ENCODE measurements at places on chromosomes 7 and 10.

- no peak for DNase-seq
Measured at GRCh38 chr7:22784346-22784745, 38.3 kb downstream of the TOMM7 start.

DNA sequence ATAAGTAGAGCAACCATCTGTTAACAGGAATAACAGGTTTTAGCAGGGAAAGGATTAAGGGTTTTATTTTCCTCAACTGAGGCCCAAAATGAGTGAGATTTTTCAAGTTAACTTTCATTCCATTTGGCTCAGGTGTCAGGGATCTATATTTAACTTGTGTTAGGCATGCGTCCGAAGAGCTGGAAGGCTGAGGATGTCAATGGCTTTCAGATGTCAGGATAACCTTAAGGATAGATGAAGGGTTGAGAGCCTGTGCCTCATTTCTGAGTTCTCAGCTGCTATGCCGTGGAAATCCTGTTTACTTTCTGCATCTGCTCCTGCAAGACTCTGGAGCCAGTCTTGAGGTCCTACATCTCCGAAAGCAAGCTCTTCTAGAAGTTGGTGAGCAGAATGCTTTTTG is 36.4 kb upstream of the CD36 start:
- no peak for DNase-seq

DNA sequence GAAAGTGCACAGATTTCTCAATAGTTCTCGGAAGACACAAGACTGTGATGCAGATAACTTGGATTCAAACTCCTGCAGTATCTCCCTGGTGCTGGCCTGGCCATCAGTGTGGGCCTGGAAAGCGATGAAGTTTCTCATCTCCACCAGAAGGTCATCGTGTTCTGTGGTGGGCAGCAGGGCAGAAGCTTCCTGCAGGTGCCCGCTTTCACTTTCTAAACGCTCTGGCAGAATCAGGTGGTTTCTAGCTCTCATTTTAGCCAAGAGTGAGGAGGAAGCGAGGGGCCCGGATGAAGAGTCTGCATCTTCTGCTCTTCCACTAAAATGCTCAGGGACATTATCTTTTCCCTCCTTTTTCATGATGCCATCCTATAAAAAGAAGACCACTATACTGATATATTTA is 63.0 kb upstream of the DRGX start:
- no peak for DNase-seq

DNA sequence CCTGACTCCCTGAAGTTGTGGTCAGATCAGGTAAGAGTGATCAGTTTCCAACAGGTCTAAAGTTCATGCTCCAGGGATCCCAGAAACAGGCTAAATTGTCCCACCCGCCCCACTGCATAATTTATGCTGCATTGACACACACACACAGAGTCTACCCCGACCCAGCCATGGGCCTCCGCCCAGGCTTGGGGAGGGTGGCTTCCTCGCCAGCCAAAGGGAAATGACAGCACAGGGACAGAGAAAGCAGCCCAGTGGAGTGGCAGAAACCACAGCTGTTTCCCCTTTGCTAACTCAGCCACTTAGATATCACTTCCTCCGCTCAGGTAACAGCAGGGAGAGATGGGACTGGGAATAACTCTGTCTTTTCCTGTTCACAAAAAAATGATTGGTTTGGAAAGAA is 9.4 kb downstream of the SH3PXD2A start:
- DNase-seq, result peak; percentile 62

- DNase-seq, result no peak
Measured at GRCh38 chr10:96921655-96922054, 89.6 kb downstream of the LCOR start.

DNA sequence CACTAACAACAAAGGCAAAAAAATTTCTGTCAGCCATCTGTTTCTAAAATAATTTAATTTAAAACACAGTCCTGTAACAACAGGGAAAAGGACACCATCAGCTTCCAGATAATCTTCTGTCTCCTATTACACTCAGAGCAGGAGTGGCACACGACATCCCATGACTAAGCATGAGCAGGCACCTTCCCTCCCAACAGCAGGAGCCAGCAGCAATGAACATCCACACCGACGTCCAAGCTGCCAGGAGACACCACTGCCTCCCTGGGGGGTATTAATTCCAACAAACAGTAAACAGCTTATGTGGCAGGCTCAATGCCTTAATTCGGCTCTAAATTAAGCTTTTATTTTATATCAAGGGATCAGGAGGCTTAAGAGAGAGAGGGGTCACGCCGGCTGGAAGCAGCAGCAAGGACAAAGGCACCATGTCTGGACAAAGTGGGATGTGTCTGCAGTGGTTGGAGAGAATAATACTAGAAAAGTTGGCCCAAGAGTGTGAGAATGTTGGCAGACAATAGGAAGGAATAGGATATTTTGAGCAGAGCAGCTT is 45.7 kb downstream of the KIAA1549 start:
- peak; percentile 72 for DNase-seq

DNA sequence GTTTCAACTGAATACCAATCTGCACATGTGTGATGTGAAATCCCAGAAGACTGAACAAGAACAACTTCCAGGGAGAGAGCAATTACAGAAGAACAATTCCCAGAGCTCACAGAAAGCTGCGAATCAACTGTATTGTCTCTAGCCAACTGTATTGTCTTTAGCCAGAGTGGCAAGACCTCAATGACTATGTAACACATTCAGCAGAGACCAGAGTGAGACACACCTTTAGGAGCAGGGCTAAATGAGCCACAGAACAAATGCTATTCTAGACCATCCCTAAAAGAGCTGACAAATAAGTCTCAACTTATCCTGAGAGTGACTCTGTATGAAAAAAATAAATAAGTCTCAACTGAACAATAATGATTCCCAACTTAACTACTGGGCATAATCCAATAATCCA is 72.0 kb downstream of the KMT2C start:
- DNase-seq, result no peak

DNA sequence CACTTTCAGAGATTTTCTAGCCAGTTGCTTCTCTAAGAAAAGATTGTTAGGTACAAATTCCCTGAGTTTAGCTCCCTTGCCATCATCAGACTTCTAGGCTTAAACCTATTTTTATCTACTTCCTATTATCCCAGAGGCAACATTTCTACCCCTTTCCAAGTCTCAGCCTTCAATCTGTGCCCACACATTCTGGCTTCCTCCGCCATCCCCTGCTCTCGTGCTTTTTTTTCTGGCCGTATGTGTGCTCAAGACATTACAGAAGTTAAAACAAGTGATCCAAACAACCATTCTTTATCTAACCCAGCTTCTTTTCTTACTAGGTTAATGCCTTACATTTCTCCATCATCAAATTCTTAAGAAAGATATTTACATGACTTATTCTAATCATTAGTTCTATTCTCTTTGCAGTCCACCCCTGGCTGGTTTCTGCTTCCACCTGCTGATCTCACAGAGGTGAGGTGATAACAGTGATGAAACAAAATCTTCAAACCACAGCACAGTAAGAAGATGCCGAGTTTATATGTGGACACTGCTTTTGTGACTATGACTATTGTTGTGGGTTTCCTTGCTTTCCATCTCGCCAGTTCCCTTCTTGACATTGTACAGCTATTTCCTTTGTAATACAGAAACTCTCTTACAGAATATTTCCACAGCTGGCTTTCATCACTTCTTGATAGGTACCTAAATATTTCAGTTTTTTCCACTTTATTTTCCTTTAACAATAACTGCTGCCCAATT is 18.3 kb upstream of the CDK6 start:
- DNase-seq, result no peak

DNA sequence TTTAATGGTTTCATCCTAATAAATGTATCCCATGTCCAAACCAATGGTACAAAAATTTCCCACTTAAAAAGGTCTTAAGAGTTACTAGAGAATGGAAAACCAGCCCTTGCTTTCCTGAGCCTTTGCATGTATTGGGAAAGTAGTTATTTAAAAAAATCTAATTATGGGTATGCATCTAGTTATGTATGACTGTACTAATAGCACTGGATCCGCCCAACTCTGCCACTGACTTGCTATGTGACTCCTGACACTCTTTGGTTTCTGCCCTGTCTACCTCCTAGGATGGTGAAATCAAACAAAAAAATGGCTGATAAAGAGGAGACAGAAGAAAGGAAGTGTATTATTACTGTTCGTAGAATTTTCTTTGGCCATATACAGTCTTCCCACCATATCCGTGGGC is 110.4 kb upstream of the CCDC6 start:
- DNase-seq, result no peak

DNA sequence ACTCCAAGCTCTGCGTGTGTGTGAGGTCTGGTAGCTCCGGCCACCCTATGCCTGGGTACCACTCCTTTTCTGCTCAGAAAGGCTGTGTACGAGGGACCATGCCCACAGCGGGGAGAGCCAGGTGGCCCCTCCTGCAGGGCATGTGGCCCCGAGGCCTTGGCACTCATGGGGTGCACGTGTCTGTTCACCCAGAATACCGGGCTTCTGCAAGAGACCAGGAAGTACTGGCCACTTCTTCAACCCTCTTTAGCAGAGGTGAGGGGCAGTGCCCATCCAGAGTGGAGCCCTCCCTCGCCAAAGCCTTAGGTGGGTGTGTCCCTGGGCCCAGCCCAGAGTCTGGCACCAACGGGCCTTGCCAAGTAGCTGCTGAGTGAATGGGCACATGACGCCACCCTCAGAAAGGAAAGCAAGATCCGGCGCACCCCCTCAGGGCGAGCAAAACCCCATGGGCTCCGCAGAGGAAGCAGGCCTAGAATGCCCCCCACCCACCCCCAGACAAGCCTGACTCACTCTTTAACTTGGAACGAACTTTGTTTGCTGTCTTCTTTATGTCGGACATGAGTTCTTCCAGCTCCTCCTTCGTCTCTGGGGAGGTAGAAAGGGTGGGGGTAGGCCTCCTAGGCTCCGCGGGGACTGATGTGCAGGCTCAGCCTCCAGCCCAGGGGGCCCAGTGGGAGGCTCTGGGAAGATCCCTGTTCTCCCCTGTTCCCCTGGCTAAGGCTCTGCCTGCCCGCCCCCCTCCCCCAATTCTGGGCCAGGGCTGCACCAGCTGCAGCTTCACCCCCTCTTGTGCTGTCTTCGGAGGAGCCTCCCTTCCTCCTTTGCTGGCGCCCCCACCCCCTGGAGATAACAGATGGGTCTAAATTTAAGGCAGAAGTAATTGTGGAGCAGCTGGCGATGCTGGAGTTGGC is 14.6 kb downstream of the STX1A start:
- DNase-seq, result no peak

DNA sequence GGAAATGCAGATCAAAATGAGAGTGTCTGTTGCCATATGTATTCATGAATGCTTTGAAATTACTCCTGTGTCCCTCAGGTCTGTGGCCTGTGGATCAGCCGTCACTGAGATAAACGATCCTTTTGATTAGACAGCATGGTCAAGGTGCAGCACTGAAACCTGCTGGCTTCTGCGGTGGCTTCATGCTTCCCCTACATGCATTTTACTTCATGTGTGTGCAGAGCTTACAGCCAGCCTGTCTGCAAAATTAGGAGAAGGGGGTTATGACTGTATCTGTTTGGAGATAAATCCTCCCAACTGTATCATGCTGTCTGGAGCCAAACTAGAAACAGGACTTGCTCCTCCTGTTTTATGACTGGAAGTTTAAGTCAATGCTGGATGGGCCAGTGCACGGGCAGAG is 71.0 kb upstream of the PLPP4 start:
- DNase-seq, result no peak

DNA sequence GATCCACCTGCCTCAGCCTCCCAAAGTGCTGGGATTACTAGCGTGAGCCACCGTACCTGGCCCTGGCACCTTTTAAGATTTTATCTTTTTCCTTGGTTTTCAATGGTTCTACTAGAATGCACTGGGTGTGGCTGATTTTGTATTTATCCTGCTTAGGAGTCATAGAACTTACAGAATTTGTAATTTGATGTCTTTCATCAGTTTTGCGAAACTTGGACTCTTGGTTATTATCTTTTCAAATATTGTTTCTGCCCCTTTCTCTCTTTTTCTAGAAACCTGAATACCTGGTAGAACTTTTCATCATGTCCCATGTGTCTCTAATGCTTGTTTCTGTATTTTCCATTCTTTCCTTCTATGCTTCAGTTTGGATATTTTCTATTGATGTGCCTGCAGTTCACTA is 2.8 kb upstream of the NUB1 start:
- no peak for DNase-seq

- no peak for DNase-seq
Measured at GRCh38 chr7:123744416-123744815, 4.4 kb downstream of the WASL start.

DNA sequence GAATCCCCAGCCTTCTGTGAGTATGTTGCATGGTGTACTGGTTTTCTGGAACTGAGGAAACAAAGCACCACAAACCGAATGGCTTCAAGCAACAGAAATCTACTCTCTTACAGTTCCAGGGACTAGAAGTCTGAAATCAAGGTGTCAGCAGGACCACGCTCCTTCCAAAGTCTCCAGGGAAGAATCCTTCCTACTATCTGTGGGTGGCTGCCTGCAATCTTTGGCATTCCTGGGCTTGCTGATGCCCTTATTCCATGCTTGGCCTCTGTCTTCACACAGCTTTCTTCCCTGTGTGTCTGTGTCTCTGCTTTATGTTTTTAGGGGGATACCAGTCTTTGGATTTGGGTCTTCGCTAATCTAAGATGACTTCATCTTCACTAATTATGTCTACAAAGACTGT is 81.3 kb downstream of the LMBR1 start:
- DNase-seq, result no peak

DNA sequence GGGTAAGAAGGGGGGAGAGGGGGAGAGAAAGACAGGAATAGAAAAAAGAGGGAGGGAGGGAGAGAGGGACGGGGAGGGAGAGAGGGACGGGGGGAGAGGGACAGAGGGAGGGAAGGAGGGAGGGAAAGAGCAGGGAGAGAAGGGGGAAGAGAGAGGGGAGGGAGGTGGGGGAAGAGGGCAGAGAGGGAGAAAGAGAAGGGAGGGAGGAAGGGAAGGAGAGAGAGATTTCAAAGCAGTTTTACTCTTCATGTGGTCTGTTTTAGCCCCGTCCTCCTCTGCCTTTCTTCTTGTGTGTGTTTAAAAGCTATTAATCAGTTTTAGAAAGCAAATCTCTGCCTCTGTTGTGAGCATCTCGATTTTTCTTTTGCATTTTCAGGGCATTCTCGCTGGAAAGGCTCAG is 237.0 kb downstream of the WDR37 start:
- DNase-seq, result no peak

DNA sequence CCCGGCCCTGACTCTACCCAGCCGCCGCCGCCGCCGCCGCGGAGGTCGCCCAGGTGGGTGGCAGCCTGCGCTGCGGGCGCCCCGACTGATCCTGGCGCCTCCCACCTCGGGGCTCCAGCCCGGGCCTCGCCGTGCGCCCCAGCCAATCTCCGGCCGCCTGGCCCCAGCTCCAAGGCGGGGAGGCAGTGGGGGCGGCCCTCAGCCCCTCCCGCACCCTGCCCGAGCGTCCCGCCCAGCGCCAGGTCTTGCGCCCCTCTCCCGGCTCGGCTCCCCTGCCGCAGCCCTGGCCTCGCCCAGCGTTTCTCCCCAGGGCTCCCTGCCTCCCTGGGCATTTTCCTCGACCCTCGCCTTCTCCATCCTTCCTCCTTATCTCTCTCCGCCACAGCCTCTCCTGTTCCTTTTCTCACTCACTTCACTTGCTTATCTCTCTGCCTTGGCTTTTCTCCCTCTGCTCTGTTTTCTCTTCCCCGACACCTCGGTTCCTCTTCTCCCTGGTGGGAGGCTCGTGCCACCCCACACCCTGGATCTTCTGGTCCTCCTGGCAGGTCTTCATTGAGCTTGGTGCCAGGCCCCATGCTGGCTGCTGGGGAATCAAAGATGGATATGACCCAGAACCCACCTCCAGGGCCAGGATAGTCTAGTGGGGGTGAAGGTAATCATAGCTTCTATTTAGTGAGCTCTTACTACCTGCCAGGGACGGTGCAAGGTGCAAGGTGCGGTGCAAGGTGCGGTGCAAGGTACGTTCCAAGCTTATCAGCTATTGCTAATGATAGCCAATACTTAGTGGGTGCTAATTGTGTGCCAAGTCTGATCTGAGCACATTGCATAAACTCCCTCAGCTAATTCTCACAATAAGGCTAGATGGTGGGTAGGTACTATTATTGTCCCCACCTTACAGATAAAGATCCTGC is at the start of gene SFRP5:
SFRP5 (minus strand) TSS at position 87 of the 911 bp plus-strand sequence. CDS start 166 bp downstream, outside the sequence.
- DNase-seq, result no peak

Measured in lung microvascular endothelial cell (primary cell).